Lower lobe of right lung (tissue), 2 donors: ENCODE measurements at places on chromosomes 7 and 10. TPM values are rescaled to one million over a fixed set of nuclear protein-coding genes. Genes with fewer than 3 reads are reported as not detected.

CTAGE8 gene
- total RNA-seq: 4.2 TPM

NHLRC2 gene
- 43.6 TPM for total RNA-seq

- H3K4me1 ChIP-seq: no peaks in the 10 kb centered on the region
- H3K27ac ChIP-seq: no peak overlapping the region
- no peaks in the 10 kb centered on the region for H3K27me3 ChIP-seq
- no peak overlapping the region for H3K4me3 ChIP-seq
- DNase-seq: no peak
These were observed 59.1 kb downstream of the NRF1 start for GRCh38 chr7:129670656-129671055.

DNA sequence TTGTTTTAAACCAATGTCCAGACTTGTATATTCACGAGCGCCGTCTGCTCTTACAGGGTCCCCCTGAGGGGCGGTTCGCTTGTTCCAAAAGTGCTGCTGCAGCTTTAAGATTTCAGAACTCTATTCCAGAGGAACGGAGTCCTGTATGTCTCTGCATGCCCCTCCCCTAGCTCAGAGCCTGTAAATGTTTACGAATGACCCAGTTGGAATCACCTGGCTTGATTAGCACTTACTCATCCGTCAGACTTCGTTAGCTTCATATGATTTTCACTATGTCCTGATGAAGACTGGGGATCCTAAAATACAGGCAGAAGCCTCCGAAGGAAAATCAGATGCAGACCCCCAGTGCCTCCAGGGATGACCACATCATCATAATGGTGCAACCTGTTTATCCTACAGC, 4.5 kb upstream of the CHST15 start:
- H3K4me3 ChIP-seq: no peak overlapping the region
- no peak for DNase-seq
- peaks cover 20% of the 10 kb centered on the region for H3K4me1 ChIP-seq
- H3K36me3 ChIP-seq: no peaks in the 10 kb centered on the region
- no peak overlapping the region for H3K27ac ChIP-seq
- H3K27me3 ChIP-seq: no peaks in the 10 kb centered on the region

GRCh38 chr7:40945788-40946187, 757.1 kb downstream of the INHBA start:
- no peaks in the 10 kb centered on the region for H3K27me3 ChIP-seq
- no peak overlapping the region for H3K27ac ChIP-seq
- H3K36me3 ChIP-seq: no peaks in the 10 kb centered on the region
- H3K4me3 ChIP-seq: no peak overlapping the region
- no peaks in the 10 kb centered on the region for H3K4me1 ChIP-seq
- no peak for DNase-seq

DNA sequence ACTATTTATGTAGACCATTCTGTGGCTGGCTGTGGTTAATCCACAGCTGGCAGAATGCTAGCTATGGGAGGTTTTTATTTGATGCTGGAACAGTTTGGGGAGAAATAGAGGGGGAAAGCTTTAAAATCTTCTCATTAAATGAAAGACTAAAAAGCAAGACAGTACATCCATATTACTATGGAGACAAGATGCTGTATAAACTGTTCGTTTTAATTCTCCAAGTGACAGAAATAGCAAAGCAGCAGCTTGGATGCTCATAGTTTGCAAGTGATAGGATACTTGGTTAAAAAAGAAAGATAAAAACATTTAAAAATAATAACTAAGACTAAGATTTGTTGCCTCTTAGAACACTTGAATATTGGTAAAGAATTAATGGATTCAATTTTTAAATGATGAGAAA, 304.9 kb upstream of the KAT6B start:
- no peaks in the 10 kb centered on the region for H3K27me3 ChIP-seq
- no peak overlapping the region for H3K27ac ChIP-seq
- no peak overlapping the region for H3K4me3 ChIP-seq
- no peak for DNase-seq
- no peaks in the 10 kb centered on the region for H3K4me1 ChIP-seq

DNA sequence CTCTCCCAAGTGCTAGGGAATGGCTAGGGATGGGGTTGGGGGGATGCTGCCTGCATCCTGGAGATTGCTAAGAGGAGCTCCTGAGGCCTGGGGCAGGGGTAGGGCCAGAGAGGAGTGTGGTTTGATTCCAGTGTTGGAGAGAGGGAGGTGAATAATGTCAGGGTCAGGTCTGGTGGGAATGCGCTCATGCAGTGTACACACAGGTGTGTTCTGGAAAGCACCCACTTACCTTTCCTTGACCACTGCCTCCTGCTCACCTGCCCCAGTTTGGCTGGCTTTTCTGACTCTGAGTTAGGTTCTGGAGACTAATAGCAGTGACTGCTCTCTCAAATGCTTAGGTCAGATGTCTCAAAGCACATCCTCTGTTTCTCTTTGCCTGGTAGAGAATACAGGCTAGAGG, 135.4 kb upstream of the BMPER start:
- H3K36me3 ChIP-seq: no peaks in the 10 kb centered on the region
- H3K27ac ChIP-seq: no peak overlapping the region
- H3K4me3 ChIP-seq: no peak overlapping the region
- H3K27me3 ChIP-seq: no peaks in the 10 kb centered on the region

DNA sequence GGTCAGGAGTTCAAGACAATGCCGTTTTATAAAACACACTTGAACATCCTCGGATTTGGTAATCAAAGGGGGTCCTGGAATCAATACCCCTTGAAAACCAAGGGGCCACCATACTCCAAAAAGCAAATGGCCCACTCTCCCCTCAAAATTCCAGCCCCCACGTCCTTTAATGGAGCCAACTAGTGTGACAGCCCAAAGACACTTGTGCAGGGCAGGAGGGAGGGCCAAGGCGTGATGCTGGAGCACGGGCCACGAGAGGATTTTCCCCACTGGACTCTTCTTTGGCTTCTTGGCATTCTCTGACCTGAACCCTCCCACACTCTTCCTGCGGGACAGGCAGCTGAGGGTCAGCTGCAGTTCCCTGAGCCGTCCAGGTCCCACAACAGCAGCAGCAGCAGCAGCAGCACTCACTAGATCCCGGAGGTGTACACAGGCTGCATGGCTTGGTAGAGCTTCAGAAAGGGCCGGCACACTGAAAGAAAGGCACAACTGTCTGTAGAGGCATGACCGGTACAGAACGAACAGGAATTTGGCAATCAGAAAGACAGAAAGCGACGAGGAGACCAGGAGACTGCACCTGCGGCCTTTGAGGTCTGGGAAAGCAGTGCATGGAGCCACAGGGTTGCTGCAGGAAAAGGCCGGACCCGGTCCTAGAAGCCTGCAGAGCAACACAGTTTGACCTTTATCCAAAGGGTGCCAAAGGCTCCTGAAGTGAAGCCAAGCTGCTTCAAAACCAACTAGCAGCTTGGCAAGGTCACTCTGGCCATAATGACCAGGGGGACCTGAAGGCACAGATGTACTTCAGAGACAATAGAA, 168.2 kb downstream of the TNS3 start:
- H3K4me1 ChIP-seq: no peaks in the 10 kb centered on the region
- DNase-seq: no peak
